ENCODE measurements at places on chromosomes 7 and 10. TPM values are rescaled to one million over a fixed set of nuclear protein-coding genes. Genes with fewer than 3 reads are reported as not detected.

CPA2 gene
- not detected for total RNA-seq

RBM28 gene
- total RNA-seq = 66.7 TPM

CPVL gene
- 3.2 TPM for total RNA-seq

GALNT11 gene
- 45.3 TPM for total RNA-seq

ZNF727 gene
- not detected for total RNA-seq

ANKRD61 gene
- not detected for total RNA-seq

DNA sequence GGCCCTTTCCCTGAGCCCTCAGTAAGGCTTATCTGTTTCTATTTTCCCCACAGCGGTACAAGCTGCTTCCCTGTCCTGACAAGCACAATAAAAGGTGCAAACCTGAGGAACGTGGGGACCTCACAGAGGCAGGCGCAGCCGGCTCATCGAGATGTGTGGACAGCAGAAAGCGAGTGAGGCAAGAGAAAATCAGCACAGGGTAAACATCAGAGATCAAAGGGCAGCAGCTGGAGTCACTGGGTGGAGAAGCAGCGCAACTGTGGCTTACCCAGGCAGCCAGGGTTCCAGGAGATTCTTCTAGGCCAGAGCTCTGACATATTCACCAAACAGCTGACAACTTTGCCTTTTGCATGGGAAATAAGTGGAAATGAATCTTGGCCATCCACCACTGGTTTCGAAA, 212.6 kb downstream of the WDR11 start:
- DNase-seq = no peak

DNA sequence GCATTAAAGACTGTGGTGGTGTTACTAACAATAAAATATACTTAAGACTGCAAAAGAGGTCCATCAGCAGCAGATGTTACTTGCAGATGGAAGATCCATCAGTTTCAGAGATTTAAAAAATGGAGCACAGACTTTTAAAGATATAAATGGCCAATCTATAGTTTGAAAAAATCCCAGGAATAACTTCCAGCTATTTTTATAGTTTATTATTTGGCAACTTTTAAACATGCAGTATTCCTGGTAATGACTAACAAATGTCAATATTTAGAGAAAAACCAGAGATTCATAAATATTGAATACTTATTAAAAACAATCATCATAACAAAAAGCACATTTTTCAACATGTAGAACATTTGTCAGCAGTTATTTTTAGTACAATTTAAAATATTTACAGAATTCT, 30.7 kb downstream of the RTKN2 start:
- no peak for DNase-seq

- DNase-seq = no peak
Measured at GRCh38 chr7:17247357-17247756, 51.1 kb upstream of the AHR start.

DNA sequence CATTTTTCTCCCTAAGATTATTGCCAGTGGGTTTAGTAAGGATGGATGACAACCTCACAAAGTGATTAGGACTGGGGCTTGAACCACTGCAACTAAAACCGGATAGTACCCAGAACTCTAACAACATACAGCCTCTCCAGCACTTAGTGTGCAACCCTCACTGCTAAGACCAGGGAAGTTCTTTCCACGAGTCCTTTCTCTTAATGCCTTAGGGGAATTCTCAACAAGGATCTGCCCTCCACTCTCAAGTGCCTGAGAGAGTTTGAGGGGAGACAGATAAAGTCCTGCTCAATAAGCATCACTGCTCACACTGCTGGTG, 104.6 kb downstream of the NRP1 start:
- no peak for DNase-seq

GRCh38 chr10:78550090-78550489, 516.4 kb downstream of the RPS24 start:
- no peak for DNase-seq

GRCh38 chr7:83053965-83054364, 108.7 kb downstream of the PCLO start:
- DNase-seq = no peak

GRCh38 chr7:14501436-14501835, 401.1 kb downstream of the DGKB start:
- no peak for DNase-seq

DNA sequence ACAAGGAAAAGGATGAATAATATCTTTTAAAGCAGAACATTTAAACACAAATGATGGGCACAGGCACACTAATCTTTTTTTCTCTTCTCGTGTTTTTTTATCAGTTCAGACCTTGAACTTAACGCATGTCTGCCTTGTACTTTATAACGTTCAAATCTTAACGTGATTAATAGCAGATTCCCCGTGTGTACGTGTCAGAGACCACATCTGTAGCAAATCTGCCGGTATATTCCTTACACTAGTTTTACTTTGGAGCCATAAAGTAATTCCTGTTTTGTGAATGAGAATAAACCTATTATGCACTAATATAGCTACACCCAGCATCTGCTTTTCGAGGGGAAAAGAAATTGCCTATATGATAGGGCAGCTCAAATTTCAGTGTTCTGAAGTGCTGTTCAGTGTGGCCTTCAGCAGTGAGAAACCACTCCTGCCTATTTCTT, 166.0 kb upstream of the TCF7L2 start:
- DNase-seq = no peak

All from fibroblast of the aortic adventitia (primary cell).